ENCODE measurements at places on chromosomes 12 and 14.

DNA sequence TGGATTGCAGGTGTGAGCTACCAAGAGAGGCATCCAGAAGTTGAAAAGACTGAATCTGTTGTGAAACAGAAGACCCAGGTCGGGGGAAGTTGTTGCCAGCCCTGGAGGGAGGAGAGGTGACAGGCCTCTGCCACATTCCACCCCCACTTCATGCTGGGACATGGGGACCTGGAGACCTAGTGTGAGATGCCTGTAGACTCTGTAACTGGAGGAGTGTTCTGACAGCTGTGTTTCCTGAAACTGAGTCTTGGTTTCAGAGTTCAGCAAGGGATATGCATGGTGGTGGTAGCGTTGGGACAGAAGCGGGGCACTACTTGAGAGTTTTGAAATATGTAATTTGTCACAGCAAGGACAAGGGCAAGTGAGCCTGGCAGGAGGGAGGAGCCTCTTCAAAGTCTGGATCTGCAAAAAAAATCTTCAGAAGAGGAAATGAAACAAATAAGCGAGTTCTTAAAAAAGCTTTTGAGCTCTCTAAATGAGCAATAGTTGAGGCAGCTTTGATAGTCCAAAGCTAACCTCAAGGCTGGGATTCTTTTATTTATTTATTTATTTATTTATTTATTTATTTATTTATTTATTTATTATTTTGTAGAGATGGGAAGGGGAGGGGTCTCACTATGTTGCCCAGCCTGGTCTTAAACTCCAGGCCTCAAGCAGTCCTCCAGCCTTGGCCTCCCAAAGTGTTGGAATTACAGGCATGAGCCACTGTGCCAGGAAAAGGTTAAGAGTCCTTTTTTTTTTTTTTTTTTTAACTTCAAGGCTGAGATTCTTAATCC lies 58.9 kb upstream of the EEA1 start:
- no peak for DNase-seq

GRCh38 chr14:23513005-23513817 lies 38.4 kb downstream of the ZFHX2 start:
- DNase-seq = no peak

DNA sequence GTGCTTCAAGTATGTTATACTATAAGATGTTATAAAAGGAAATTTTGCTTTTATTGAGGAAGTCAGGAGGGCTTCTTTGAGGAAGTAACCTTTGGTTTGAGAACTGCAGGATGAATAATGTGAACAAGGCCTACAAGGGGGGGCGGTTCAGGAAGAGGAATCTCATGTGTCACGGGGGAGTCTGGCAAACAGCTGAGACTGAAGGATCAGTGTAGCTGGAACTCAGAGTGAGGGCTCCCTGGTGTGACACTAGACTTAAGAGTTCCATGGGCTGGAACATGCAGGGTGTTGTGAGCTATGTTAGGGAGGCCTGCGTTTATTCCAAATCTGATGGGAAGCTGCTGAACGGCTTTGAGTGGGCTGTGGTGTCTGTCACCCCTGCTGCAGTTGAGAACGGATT lies 62.3 kb downstream of the UNC79 start:
- no peak for DNase-seq

GRCh38 chr12:124667506-124668326 lies 100.3 kb upstream of the NCOR2 start:
- DNase-seq = no peak

- peak; percentile 71 for DNase-seq
Observed at GRCh38 chr12:10364815-10365622, 24.8 kb downstream of the KLRK1 start.

DNA sequence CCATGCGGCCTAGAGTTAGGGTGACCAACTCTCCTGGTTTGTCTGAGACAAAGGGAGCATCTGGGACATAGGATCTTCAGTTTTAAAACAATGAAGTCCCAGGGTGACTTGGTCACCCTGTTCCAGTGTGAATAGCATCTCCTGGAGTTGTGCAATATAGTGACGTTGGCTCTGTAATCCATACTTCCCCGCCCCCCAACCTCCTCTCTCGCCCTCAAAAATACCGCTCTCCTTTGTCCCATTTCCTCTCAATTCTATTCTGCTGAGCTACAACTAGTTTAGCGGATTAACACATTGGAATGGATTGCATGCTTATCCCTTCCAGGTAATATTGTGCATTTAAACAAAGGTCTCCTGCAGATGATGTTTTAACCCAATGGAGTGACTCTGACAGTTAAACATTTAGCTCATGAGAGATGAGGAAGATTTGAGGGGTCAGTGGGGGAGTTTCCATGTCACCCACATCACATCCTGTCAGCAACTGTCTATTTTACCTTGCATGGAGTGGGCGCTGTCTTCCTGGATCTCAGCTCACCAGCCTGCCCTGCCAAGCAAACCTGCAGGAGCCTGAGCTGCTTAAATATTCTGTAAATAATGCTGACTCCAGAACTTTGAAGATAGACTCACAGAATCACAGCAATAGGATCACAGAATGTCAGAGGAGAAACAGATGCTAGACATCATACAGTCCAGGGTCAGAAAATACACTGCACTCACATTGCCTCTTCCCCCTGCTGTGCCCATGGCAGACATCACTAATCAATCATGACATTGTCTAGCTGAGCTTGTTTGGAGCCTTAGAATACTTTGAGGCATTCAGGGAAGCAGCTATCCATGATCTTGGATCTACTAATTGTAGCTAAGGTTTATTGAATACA lies 43.0 kb downstream of the MAP1LC3B2 start:
- no peak for DNase-seq

All from NCI-H187 treated with DMSO at 0.1 percent for 48 hours (cell line).